Activated naive CD4-positive, alpha-beta T cell treated with Interleukin-2 at 50 U/mL for 16 hours (primary cell): ENCODE measurements at places on chromosomes 1 and 21.
A peak's percentile ranks its signal among the peaks of the same experiment; 100 is the strongest.

DNA sequence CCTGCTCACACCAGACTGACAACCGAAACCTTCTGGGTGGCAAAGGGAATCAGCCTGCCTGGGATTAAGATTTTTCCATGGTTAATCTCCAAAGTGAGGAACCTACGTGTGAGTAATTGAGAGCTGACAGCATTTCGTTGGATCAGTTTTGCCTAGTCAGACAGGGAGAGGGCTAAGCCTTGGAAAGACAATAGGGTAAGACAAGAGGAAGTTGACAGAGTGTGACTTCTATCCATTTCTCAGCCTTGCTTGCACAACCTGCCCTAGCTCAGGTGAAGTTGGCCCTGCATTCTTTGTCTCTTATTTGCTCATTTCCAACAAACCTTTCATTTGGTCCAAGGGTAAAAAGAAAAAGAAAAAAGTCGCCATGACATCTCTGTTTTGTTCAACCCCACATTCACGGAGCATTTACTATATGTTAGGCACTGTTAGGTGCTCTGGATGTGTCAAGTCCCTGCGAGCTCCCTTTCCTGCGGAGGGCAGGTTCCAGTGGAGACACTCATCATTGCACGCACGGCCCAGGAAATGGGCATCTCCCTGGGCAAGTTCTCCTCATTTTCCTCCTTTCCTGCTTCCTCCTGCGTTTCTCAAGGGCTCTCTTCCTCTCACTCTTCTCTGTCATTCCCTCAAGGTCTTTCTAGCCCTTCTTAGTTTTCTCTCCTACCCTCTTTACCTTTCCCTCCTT lies 23.3 kb downstream of the KIRREL1 start:
- no peak for DNase-seq

DNA sequence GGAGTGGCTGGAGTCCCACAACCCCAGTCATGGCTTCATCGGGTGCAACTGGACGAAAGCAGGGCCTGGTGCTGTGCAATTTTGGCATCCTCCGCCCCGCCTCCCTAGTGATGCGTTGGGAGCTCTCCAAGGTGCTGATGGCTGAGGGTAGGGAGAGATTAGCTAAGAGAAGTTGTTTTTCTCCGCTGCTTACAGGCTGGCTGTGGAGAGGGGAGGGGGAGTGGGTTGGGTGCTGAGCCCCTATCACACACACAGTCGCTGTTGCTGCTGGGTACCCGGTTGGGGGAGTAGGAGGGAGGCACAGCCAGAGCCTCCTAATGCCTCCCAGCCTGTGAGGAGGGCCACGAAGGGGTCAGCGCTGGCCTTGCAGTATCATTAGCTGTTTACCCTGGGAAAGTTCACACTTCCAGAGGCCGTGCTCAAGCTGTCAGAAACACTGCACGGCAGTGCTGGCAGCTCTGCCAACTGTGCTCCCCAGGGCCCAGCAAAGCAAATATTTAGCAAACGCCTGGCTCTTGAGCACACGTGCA lies 110.0 kb downstream of the GRIK3 start:
- DNase-seq, result peak; percentile 16

DNA sequence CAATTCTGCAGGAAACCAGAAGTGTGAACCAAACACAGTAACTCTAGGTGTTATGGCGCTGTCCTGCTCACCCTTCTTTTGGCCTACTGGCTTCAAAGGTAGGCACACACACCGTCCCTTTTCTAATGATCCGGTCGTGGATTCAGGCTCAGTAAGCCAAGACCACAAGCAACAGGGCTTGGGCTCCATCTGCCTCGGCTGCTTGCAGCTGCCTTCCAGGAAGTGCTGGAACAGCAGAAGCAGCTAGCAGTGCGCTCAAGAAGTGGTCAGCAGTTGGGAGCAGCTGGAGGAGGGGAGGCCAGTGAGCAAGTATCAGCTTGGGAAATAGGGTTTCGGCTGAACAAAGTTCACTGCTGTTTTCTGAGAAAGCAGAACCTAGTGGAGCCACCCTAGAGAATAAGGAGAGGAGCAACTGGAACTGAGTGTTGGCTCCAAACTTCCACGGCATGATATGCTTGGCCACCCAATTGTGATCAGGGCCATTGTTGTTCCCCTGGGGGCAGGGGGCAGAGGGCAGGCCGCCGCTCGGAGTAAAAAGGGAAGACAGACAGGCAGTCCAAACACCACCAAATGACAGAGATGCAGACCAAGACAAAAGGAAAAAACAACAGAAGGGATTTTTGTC lies 173.4 kb downstream of the TOMM20 start:
- no peak for DNase-seq

GRCh38 chr1:243587823-243588560 lies 262.1 kb downstream of the AKT3 start:
- no peak for DNase-seq

- no peak for DNase-seq
Observed at GRCh38 chr1:93565496-93566206, 116.0 kb downstream of the BCAR3 start.

DNA sequence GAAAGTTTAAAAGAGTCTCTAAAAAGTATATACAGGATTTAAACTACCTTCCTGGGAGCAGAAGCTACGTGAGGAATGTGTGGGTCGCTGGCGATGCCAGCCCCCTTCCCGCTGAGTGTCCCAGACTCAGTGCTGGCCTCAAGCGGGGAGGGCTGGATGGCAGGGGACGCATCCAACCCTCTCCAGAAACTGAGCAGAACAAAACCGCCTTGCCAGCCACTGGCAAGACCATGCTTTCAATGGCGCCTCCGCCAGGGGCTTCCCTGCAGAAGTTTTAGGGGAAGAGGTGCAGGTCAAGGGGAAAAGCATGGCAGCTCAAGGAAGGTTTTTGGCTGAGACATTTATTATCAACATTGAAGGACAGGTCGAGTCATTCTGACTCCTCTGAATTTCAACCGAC lies 26.1 kb downstream of the NADK start:
- DNase-seq, result no peak

DNA sequence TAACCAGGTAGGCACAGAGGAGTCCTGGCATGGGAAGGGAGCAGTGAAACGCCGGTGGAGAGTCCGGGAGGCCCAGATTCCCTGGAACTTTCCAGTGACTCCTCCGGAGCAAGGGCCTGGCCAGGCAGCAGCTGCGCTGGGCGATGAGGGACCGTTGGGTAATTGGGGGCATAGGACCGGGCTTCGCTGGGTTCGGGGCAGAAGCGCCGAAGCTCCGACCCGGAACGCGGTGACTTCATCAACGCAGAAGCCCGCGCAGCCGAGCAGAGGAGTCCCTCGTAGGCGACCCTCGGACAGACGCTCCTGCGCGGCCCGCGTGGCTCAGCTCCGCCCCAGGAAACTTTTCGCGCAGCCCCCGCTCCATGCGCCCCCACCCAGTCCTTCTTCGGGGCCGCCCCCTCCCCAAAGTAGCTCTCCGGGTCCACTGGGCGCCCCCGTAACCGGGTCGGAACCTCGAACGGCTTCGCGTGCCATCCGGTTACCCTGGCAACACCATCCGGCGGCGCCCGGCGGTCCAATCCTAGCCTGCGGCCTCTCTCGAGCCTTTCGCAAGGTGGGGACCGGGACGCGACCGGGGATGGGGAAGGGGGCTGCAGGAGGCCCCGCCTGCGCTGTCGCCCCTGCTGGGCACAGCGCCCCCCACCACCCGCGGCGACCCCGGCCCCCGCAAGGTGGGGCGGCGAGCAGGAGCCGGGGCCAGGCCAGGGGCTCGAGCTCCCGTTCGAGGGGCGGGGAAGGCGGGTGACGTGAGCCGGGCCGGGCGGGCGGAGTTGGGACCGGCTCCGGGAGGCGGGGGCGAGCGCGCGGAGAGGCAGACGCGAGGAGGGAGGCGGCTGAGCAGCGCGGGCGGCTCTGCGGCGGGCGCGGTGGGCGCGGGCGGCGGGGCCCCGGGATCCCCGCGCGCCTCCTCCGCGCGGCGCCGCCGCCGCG lies at the start of gene AJAP1:
TSS of gene AJAP1 (plus strand) at position 814 of the 930 bp plus-strand sequence. CDS start 817 bp downstream, outside the sequence.
- DNase-seq, result no peak

DNA sequence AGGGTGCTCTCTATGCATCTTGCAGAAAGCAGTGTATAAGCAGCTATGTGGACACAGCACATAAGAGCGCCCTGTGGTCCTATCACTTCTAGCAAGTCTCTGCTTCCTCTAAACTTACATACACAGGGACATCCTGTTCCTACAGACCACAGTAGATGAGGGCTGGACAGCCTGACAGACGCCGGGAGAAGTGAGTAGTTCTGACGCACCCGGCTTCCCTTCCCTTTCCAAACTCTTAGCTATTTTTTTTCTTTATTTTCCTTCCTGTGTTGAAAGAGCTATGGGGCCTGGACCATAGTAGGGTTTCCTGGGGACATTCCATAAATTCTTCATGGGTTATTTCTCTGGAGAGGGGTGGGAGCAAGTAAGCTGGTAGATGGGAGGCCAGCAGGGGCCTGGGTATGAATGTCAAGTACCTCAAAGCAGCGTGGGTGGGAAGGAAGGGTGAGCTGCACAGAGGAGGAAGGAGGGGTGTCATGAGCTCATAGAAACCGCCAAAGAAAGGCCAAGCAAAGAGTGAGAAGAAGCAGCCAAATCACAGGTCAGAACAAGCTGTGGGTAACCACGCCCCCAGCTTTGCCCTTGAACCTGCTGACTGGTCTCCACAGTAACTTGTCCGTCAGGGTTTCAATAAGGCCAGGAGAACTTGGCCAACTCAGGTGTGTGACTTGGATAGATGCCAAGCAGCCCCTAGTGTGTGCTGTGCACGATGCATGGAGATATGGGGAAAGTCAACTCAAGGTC lies 36.6 kb downstream of the PLXNA2 start:
- DNase-seq, result no peak

- DNase-seq, result no peak
Observed at GRCh38 chr1:180620581-180620980, 11.2 kb upstream of the XPR1 start.

DNA sequence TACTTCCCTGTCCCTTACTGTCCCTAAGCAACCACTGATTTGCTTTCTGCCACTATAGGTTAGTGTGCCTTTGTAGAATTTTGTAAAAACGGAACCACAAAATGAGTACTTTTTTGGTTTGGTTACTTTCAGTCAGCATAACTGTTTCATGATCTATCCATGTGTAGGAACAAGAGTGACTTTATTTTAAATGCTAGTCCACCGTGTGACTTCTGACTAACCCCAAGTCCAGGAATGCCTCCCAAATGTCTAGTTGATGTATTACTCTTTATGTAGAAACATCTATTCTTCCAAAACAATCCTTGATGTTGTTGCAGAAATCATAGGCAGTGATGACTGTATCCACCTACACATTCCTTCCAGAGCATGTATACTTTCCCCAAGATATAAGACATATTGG lies 21.3 kb downstream of the ATPAF1 start:
- DNase-seq, result no peak

DNA sequence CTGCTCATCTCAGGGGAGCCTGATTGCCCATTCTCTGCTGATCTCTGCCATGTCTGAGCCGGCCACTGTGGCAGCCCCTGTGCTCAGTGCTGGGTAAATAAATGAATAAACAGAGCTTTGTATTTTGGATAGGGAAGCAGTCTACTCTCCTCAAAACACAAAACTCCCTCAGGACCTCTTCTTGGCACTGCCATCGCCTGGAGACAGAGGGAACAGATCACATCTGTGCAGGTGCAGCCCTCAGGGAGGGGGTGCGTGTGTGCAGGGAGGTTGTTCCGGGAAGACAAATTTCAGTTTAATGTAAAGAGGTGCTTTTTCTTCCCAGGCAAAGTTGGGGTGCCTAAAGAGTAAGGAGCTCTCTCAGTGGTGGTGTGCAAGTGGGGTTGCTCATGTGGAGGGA lies 7.7 kb upstream of the FAM167B start:
- no peak for DNase-seq

DNA sequence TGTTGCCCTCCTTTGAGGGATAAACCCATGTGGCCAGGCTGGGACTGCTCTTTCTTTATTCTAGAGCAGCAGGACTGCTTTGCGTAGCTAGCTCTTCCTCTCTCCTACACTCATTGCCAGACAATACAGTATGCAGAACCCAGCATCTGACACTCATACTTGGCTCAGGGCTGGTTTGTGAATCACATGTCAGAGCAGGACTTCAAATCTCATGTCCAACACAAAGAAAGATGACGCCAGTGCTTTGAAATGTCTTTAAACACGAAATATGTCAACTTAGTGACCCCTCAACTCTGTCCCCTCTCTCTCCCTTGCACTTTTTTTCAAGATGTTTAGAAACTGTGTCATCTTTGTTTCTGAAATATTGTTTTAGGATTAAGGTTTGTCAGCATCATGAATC lies 135.0 kb downstream of the TGFB2 start:
- DNase-seq, result no peak

GRCh38 chr1:206532368-206532767 lies 25.0 kb downstream of the RASSF5 start:
- no peak for DNase-seq
